ENCODE measurements at places on chromosomes 5 and 9. TPM values are rescaled to one million over a fixed set of nuclear protein-coding genes. Genes with fewer than 3 reads are reported as not detected.

CAAP1 gene
- total RNA-seq = 42.0 TPM

DNA sequence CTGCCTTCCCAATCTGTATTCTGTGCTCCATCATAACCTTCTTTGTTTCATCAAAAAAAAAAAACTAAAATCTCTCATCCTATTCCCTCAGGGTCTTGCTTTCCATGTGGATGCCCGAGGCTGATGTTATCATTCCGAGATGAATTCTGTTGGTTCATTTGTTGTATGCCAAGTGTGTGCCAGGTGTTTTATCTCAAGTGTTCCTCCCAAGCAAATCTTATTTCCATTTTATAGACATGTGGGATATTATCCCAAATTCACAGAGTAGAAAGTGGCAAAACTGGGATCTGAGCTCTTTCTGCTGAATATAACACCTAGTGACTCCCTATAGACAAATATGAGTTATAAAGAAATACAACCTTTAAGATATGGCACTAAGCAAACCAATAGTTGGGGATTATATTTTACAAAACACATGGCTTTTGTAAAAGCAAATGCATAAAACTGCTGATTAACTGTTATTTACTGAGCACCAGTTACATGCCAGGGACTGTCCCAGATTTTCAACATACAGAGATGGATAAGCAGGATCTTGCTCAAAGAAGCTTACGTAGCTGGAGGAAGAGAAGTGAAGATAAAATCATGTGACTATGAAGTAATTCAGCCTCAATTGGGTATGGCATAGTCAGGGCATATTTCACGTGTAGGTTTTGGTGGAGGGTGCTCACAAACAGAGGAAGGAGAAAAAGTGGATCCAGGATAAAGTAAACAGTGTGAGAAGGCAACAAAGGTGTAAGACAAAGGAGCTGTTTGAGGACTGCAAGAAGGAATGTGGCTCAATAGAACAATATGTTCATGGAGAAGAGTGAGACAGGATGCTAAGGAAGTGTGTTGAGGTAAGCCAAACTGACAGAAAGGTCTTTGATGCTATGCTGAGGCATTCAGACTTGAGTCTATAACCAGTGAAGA is 143.3 kb upstream of the ADAMTSL1 start:
- DNase-seq = no peak

PROB1 gene
- 0.52 TPM for total RNA-seq

PCDHA6 gene
- 1.0 TPM for total RNA-seq

FBP2 gene
- total RNA-seq = not detected

ADAMTSL1 gene
- 1.5 TPM for total RNA-seq

DNA sequence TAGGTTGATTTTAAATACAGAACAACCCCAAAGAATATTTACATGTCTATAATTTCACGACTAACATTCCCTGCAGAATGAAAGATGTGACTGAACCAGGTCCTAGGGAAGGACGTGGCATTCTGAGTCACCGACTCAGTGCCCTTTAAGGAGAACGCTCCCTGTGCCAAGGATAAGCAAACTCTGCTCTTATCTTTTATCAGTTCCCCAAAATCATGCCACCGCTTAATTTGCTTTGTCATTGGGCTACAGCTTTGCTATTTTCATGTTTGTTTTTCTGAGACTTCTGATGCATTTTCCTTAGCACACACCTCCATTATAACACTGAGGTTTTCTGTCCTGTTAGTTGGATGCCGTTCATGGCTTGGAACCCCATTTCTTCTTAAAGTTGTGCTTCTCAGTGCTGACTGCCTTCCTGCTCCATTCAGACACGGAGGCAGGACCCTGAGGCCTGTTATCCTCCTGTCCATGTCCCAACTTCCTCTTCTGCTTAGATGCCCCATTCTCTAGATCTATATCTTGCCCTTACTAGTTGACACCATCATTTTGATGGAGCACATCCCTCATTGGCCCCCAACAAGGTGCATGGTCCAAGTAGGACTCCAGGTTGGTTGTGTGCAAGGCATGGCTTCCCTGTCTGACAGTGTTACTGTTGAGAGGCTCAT is 11.2 kb upstream of the SEMA4D start:
- DNase-seq = no peak

GRCh38 chr9:36991516-36992134 is 42.4 kb downstream of the PAX5 start:
- no peak for DNase-seq

GRCh38 chr5:81779125-81779915 is 28.4 kb upstream of the SSBP2 start:
- DNase-seq = peak; percentile 32

C8G gene
- 0.10 TPM for total RNA-seq

- DNase-seq = peak; percentile 16
Measured at GRCh38 chr9:68704814-68705530, at the start of gene PIP5K1B. Gene PIP5K1B (plus strand): TSS chr9:68705240. CDS start chr9:68822615, 117,375 bp downstream.

DNA sequence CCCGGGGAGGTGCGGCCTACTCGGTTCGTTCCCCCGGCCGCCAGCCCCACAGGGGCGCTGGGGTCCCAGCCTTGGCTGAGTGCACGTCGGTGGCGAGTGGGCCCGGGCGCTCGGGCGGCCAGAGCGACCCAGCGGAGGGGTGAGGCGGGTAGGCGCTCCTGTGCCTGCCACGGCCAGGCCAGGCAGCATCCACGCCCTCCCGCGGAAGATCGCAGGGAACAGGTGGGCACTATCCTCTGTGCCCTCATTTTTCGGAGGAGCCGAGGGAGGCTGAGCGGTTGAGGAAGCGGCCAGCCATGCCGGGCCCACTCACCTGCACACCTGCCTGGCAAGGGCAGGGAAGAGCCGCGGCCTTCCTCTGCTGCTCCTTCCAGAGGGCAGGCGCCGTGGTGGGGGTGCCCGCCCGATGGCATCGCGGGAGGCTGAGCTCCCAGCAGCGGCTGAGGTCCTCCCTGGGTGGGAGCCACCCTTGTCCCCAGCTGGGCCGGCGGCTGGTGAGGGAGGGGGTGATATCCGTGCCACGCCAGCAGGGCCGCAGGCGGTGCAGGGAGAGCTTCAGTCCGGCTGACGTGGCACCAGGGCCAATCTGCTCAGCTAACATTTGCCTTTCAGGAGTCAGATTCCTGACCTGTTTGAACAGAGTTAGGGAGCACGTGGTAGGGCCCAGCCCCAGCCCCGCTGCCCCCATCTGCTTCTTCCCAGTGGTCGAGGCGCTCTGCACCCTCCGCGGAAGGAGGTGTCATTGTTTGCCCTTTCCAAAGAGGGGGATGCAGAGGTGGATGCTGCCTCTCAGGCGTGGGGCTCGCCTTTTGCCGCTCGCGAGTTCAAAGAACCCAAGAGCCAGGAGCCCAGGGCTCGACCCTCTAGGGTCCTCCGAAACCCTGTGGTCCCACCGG is 1.6 kb upstream of the SEC16A start:
- peak; percentile 26 for DNase-seq

DNA sequence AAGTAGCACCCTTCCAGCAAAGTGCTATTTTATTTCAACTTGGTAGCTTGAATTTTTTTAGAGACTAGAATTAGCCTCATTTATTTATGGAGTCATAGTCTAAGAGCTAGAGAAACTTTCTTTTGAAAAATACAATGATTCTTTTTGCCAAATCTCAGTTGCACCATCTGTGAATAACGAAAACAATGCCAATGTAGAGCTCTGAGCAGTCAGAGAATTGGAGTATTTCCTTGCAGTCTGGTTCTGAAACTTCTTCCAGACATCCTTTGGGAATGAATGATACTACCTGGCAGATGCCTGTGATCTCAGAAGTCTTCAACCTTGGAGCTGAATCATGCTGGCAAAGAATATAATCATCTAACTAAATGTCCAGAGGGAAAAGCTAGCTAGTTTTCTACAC is 511.5 kb upstream of the CYLC2 start:
- DNase-seq = no peak

DNA sequence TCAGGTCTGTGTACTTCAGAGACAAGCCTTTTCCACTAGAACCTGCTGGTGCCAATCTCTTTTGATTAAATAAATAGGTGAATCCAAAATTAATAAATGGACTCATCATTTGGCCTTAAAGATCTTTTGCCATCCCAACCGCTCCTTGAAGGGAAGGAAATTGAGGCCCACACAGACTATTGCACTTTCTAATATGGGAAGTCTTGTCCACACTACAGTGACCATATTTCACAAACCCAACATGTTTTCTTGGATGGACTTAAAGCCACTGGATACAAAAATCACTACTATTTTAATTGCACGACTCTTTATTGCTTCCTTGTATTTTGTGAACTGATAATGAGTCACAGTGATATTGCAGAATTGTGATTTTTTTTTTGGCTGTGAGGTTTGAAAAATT is 135.0 kb downstream of the DIRAS2 start:
- no peak for DNase-seq

DNA sequence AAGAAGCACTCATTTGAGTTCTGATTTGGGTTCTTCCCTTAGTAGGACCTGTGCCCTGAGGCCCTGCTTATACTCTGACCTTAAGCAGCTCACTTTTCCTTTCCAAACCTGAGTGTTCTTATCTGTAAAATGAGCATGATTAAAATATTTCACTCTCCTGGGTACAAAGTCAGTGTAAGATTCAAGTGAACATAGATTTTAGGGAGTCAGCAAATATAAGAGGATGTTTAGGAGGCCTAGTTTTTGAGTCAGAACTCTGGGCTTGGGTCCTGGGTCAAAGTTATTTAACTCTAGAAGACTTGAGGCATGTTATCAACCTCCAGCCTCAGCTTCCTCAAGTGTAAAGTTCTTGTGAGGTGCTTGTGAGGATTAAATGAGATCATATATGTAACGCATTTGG is 8.7 kb upstream of the SPARC start:
- no peak for DNase-seq

DNA sequence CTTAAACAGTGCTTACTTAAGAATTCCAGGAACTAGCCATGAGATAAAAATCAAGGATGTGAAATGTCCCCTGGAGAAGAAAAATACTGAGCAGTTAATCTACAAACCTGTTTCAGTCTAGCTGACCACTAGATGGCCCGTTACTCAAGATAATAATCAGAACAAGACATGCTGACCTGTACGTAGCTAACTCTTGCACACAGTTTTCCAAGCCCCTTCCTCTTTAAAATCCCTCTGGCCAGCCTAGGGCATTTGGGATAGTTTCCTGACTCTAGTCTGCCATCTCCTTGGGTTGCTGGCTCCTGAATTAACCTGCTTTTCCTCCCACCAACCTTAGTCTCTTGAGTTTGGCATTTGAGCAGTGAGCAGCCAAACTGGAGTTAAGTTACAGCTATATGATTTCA is 59.2 kb upstream of the TRAF1 start:
- DNase-seq = peak; percentile 73

DNA sequence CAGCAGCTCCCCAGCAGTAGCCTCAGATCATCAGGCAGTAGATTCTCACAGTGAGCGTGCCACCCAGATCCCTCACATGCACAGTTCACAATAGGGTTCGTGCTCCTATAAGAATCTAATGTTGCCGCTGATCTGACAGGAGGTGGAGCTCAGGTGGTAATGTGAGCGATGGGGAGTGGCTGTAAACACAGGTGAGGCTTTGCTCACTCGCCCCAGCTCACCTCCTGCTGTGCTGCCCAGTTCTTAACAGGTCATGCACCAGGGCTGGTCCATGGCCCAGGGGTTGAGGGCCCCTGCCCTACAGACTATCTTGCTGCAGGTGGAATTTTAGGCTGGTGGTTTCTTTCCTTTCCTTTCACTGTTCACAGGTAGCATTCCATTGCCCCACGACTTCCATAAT is 100.2 kb downstream of the MRPL36 start:
- DNase-seq = no peak

INSL4 gene
- not detected for total RNA-seq

OLFML2A gene
- 6.6 TPM for total RNA-seq
